Mesendoderm (in vitro differentiated cells): ENCODE measurements at places on chromosomes 7 and 10.

GRCh38 chr10:44936314-44936975 lies 23.2 kb upstream of the RASSF4 start:
- DNase-seq, result peak; percentile 63

DNA sequence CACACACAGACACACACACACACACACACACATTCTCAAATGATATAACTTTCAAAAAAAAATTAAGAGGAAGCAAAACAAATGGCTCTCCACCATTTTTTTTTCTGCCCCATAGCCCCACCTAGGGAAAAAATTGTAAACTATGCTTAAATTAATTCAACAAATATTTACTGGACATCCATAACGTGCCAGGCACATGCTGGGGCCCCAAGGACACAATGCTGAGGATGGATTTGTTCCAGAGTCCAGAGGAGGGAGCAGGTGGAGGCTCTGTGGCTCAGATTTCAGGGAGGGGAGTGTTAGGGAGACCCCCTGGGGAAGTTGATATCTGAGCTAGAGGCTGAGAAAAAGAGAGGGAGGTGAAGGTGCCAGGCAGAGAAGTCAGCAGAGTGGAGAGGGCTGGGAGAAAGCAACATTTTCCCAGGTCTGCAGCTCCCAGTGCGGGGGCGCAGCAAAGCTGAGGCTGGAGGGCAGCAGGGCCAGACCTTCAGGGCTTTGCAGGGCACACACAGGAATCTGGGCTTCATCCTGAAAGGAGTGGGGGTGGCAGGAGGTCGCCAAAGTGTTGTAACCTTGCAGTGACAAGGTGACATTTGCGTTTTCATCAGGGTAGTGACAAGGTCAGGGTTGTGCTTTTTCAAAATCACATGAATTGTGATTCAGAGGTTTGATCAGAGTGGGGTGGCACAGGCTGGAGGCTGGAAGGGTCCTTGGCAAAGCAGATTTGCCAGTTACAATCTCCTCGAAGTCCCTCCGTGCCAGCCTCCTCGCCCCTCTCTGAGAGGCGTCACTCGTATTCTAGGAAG lies 261.6 kb downstream of the WDR11 start:
- peak; percentile 82 for DNase-seq

DNA sequence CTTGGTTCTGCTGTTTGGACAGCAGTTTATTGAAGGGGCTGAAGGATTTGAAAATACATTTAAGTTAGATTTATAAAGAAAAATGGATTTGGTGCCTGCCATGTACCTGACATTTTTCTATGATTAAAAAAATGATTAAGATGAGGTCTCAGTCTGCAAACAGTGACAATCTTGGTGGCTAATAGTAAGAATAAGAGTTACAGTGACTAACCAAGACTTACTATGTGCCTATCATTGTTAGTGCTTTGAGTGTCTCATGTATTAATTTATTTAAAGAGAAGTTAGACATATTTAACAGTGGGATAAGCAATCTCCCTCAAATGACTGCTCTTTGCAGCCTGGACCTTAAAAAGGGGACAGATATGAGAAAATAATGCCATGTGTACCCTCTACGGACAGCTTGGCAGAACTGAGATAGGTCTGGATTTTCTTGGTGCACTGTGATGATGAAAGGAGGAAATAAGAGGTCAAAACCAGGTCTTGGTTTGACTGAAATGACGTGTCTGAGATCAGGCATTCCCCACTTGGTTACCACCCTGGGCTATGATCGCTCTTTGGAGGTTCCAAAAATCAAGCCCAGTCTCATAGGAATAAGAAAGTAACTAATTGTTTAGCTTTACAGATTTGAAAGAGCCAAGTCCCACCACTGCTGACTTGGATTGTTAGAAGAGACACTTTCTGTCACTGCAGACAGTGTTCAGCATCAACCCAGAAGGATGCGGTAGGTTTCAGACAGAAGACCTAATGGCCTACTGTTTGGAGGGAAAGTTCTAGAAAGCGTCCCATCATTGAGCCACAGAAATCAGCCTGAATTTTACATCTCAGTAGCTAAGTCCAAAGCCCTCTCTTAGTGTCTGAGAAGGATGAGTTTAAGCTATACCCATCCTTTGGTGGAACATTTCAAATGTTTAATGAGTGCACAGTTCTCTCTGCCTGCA lies 2.1 kb downstream of the CASP7 start:
- no peak for DNase-seq

- DNase-seq, result no peak
Observed at GRCh38 chr10:79938728-79939406, 10.0 kb downstream of the SFTPD start.

- no peak for DNase-seq
Observed at GRCh38 chr7:28446131-28446530, 33.8 kb downstream of the CREB5 start.

GRCh38 chr10:74050653-74051052 lies 52.7 kb downstream of the VCL start:
- DNase-seq, result no peak

GRCh38 chr7:15801551-15801950 lies 115.1 kb upstream of the MEOX2 start:
- no peak for DNase-seq

- no peak for DNase-seq
Observed at GRCh38 chr7:134367956-134368749, 51.4 kb upstream of the SLC35B4 start.

DNA sequence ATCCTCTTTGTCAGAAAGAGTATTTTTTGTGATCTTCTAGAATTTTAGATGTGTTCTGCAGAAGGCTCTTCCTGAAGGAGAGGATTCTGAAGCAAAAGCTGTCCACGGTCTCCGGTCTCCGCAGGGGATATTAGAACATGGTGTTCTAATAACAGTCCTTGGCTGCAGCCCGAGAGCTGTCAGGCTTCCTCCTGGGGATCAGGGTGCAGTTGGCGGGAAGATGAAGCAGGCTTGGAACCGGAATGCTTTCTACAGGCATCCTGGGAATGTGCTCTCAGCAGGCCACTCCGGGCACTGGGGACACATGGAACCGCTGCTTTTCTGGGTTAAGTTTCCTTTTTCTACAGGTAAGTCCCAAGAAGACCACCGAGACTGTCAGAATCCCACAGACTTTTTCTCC lies 118.6 kb upstream of the PARD3 start:
- peak; percentile 57 for DNase-seq

DNA sequence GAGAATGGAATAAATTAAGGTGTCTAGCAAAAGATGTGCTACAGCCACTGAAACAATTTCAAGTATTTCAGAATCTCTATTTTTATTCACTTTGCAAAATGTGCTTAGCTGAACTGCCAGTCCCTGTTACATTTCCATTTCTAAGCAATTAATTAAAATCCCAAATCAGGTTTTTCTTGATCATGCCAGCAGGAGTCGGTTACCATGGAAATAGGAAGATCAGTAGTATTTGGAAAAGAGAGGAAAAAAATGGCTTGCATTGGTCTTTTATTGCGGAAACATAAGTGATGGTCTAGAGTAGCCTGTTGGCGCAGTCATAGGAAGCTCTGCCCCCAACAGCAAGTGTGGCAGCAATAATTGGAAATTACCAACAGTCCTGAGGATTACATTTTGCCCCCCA lies 867.1 kb downstream of the GATA3 start:
- DNase-seq, result no peak

DNA sequence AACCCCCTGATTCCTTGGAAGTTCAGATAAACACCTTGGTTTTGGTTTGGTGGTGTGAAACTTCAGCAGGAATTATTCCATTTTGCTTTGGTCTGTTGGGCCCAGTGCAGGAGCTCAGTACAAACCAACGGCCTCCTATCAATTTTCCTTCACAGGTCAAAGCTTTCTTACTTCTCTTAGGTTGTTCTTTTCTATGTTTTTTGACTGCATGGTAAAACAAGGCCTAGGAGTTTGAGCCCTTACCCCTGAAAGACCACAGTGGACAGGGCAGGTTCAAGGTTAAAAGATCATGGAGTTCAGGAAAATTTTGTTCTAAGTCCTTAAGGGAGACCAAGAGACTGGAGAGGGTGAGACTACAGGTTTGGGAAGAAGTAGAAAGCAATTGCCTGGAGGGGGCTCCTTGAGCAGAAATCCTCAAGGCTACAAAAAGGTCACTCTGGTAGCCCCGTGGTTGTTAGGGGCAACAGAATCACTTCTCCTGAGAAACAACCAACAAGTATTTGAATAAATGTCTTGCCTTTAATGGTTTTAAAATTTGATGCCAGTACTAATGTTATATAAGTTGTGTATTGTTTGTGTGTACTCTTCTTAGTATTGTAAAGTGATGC lies 40.9 kb upstream of the FHIP2A start:
- DNase-seq, result peak; percentile 62

DNA sequence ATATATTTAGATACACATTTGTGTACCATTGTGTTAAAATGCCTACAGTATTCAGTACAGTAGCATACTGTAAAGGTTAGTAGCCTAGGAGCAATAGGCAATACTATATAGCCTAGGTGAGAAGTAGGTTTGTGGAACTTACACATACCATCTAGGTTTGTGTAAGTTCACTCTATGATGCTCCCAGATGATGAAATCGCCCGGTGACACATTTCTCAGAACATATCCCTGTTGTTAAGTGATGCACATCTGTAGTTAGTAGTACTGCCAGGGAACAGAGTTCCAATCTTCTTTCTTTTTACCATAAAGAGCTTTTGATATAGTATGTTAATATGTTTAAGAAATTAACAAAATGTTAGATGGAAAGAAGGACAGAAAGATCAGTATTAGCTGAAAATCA lies 138.2 kb downstream of the SNX13 start:
- DNase-seq, result no peak

- no peak for DNase-seq
Observed at GRCh38 chr10:119103241-119103902, 541 bp upstream of the DENND10 start.

GRCh38 chr10:71966046-71967004 lies 2.1 kb downstream of the CHST3 start:
- DNase-seq, result peak; percentile 17

- no peak for DNase-seq
Observed at GRCh38 chr10:79131836-79132631, 63.3 kb downstream of the ZMIZ1 start.

DNA sequence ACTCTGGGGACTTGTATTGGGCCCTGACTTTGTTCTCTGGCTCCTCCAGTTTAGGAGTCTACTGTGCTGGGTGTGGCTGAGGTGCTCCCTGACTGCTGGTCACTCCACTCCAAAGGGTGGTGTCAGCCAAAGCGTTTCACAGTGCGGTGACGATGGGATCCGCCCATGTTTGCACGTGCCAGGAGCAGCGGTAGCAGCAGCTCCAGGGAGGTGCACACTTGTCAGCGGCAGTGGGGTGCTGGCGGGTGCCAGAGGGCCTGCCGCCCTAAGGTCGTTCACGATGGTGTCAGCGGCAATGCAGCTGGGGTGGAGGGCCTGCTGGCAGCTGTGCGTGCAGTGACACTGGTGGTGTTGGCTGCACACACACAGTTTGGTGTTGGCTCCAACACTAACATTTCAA lies 268.5 kb upstream of the AKR1E2 start:
- DNase-seq, result no peak

DNA sequence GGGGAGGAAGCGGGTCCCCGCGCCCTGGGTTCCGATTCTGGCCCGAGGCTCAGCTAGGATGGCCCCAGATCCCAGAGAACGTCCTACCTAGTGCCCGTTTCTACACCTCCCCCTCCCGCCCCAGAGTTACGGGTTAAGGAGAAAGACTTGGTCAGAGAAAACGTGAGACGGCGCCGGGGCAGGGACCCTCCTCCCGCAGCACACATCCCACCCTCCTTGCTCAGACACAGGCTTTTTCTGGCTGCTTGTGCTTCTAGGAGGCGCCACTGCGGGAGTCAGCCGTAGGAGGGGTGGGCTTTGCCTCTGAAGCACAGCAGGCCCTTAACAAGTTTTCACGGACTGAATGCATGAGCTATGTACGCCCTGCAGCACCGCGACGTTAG lies 104.9 kb upstream of the LEP start:
- DNase-seq, result peak; percentile 55

DNA sequence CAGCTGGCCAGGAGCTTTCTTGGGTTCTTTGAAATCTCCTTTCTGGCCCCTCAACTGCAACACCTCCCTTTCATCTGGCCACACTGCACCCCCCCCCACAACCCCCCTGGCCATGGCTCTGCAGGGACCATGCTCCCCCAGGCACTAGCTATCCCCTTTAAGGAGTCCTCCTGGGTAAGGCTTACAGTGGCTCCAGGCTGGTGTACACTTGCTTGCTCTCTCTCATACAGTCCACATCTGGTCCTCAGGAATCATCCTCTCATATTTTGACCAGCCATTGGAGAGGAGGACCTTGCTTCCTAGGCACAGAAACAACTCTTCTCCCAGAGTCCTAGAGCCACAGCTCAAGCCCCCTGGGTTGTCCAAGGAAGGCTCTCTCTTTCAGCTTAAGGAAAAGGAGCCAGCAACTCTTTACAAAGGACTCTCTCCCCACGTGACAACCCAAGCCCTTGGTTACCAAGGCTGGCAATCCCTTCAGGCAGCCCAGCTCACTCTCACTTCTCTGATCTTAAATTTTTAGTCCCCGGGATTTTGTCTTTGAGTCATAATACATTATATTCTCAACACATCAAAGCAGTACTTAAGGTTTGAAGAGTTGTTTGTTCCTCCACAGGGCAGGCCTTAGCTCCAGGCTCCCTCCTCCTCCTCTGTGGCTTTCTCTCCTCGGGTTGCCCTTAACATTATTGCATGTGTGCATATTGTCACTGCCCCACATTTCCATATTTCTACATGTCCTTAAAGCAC lies 9.9 kb downstream of the GARIN1A start:
- DNase-seq, result no peak

DNA sequence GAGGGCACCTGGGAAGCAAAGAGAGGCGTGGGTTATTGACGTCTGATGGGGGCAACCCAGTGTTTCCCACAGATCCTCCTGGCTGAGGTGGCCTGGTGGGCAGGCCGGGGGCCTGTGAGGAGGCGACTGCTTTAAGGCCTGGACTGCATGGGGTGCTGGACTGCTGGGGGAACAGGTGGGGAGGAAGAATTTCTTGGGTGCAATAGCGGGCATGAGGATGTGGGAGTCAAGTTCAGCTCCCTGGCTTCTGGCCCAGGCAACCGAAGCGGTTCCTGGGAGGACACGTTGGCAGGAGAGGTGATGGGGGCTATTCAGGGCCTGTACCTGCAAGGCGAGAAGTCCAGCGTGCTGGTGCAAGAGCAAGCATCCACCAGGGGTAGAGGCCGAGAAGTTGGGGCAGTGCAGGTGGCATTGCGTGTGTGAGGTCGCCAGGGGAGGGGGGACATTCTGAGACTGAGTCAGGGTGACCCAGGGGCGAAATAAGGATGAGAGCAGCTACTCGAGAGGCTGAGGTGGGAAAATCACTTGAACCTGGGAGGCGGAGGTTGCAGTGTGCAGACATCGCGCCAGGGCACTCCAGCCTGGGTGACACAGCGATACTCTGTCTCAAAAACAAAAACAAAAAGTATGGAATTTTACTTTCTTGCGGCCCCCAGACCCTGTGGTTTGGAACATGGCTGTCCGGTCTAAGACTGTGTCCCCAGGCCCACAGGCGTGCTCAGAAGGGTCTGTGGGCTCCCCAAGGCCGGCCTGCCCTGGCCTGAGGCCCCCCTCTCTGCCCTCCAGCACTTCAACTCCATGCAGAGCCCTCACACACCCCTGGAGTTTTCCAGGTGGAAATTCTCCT lies 53.6 kb upstream of the ELN start:
- no peak for DNase-seq

GRCh38 chr7:101792051-101792681 lies 25.3 kb upstream of the CUX1 start:
- peak; percentile 71 for DNase-seq

GRCh38 chr7:158730383-158731346 lies 26.1 kb upstream of the NCAPG2 start:
- no peak for DNase-seq

- peak; percentile 25 for DNase-seq
Observed at GRCh38 chr7:140773104-140773503, 76.6 kb downstream of the NDUFB2 start.

GRCh38 chr7:41924796-41925195 lies 221.9 kb upstream of the INHBA start:
- DNase-seq, result no peak
